ENCODE measurements at places on chromosomes 1 and 21.

DNA sequence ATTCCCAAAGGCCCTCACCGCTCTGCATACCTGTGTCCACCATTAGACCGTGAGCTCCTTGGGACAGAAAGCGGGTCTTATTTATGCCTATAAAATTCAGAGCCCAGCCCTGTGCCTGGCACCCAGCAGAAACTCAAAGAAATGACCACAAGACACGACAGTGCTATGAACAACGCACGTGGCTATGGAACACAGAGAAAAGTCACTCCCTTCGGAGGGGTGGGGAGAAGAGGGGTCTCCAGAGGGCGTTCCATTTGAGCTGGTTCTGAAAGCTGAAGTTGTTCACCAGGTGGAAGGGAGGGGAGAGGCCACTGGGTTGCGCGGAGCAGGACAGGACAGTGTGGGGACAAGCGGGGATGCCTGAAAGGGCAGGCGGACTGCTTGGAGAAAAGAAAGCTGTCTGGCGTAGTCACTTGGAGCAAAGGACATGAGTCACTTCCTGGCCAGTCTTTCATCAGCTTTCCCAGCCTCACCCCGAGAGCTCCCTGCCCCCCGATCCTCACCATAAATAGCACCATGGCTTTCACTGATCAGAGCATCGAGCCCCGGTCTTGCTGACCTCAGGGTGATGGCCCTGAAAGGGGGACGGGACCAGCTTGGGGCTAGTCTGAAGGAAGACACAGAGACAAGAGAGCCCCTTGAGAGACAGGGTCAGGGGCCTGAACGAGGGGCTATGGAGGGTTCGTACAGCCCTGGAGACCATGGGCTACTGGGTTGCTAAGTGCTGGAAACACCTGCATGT, 28.5 kb downstream of the ECE1 start:
- DNase-seq, result peak; percentile 77

DNA sequence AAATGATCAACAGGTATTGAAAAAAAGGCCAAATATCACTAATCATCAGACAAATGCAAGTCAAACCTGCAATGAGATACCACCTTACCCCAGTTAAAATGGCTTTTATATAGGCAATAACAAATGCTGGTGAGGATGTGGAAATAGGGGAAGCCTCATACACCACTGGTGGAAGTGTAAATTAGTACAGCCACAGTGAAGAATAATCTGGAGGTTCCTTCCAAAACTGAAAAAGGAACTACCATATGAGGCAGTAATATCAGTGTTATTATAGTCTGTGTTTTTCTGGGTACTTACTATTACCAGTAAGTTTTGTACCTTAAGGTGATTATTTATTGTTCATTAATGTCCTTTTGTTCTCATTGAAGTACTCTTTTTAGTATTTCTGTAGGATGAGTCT, 201.3 kb downstream of the MRPL39 start:
- no peak for DNase-seq

DNA sequence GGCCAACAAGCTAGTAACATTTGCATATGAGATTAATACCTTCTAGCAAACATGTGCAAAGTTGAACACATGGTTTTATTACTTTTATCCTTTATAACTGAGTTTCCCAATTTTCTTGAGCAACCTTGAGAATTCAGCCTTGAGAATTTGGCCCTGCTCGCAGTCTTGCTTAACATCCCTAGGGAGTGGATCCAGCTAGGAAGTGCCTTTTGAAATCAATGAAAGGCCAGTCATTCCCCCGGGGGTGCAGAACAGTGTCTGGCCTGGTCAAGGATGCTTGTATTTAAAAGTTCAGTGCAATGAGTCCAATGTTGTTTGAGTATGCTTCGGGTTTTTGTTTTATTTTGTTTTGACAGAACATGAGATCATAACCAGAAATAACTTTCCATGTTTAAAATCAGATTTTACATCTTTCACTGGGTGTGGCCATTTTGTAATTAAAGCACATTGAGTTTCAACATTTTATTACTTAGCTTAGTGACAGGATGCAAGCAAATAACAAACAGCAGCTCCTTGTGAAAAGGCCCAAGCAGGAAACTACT, 16.7 kb downstream of the PALMD start:
- DNase-seq, result peak; percentile 81

GRCh38 chr1:92515796-92516201, 29.1 kb upstream of the GFI1 start:
- no peak for DNase-seq

- no peak for DNase-seq
These were observed 263.8 kb downstream of the PTPRC start for GRCh38 chr1:198902655-198903054.

- DNase-seq, result no peak
These were observed 60.0 kb downstream of the BACE2 start for GRCh38 chr21:41228006-41228370.

- no peak for DNase-seq
These were observed 51.8 kb upstream of the FAM89A start for GRCh38 chr1:231091831-231092301.

GRCh38 chr1:189596197-189596596, 881.5 kb downstream of the BRINP3 start:
- no peak for DNase-seq

DNA sequence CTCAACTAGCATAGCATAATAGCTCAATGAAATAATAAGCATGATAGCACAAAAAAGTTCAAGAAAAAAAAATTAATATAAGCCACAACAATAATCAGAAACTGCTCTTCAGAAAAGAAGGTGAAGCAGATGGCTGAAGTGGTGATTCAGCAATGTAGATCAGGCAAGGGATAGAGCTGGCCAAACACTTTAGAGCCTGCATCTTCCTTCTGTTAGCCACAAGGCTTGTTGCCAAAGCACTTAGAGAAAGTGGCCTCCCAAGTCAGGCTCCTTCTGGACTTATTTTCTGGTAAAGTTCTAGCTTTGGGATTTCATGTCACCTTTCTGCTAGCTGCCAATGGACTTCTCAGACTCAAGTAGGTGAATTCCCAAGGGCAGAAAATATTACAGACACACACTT, 60.3 kb upstream of the C1orf87 start:
- DNase-seq, result no peak

- no peak for DNase-seq
These were observed 463.7 kb downstream of the KCNT2 start for GRCh38 chr1:196144588-196144987.

DNA sequence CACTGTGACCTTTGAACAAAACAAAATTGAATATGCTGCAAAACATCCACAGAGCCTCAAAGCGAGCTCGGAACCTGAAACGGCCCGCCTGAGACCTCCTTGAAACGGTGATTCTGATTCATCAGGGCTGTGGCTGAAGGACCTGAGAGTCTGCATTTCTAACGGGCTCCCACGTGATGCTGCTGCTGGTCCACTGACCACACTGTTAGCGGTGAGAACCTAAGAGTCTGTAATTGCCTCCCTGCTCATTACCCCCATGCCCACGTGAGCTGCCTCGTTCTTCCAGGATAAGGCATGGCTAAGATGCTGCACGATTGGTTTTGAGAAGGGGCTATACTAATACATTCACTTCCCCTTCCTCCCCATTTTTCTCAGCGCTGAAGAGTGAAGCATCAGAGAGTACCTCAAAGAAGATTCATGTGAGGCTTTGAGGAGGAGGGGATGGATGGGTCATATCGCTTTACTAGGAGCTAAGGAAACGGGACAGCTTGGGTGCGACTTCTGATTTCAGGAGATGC, 9.7 kb downstream of the TLR5 start:
- DNase-seq, result no peak

DNA sequence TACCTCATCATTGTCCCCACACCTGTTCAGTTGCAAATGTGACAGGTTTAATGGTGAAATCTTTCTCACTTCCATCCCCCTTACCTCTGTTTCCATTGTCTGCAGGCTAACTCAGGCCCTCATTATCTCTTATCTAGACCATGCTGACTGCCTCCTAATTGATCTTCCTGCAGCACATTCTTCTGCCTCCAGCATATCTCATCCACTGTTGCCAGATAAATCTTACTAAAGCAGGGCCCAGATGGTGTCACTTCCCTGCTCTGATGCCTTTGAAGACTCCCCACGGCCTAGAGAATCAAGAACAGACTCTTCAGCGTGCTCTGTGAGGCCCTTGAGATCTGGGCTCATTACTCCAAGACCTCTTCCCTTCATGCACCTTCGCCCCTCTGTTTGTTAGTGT, 230.1 kb downstream of the DUSP10 start:
- DNase-seq, result no peak

DNA sequence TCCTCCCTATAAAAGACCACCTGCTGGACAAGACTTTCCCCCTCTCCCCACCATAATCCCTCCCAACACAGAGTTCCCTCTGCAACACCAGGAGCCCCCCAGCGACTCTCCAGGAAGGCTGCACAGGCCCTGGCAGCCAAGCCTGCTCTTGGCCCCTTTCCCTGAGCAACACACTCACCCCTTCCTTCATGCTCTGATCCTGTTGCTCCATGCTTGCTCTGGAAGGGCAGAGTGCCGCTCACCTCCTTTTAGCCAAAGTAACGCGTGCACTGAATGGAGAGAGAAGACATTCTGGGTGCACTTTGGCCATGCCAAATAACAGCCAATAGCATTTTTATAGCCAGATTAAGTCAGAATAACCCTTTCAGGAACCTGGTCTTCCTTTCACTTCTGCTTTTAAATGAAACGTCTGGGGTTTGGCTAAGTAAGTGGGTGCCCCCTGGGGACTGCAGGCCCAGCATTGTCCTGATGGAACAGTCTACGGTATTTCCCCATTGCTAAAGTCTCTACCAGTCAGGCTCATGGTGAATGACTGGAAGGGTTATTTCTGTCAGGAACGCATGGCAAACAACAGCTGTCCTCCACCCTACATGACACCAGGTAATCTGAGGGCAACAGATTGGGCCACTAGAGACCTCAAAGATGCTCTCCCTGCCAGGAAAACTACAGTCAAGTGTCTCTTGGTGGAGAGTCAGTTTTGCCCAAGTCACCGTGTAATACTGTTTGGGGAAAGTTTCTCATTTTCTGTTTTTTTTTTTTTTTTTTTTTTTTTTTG, at the start of gene SLC2A5:
SLC2A5 (minus strand) TSS at position 310 of the 775 bp plus-strand sequence; CDS start at position 211, 99 bp downstream.
- no peak for DNase-seq

DNA sequence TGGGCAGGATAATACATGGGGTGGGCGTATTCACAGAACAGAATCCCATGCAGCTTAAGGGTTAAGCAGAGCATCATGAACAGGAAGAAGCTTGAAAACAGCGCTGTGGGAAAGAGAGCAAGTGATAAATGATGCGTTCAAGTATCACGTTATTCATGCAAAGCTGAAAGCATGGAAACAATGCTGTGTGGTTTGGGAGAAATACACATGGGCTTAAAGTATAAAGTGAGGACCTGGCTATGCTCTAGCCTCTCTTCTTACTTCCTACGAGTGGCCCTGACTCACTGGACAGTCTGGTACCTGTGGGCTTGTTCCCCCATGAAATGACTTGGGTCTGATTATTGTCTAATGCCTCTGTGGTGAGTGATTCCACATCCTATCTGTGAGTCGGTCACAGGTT, 25.7 kb downstream of the TMPRSS2 start:
- DNase-seq, result no peak

- no peak for DNase-seq
These were observed 56.7 kb downstream of the B3GALT5 start for GRCh38 chr21:39669485-39669884.

- DNase-seq, result no peak
These were observed 355.5 kb downstream of the LMO4 start for GRCh38 chr1:87684194-87684593.

DNA sequence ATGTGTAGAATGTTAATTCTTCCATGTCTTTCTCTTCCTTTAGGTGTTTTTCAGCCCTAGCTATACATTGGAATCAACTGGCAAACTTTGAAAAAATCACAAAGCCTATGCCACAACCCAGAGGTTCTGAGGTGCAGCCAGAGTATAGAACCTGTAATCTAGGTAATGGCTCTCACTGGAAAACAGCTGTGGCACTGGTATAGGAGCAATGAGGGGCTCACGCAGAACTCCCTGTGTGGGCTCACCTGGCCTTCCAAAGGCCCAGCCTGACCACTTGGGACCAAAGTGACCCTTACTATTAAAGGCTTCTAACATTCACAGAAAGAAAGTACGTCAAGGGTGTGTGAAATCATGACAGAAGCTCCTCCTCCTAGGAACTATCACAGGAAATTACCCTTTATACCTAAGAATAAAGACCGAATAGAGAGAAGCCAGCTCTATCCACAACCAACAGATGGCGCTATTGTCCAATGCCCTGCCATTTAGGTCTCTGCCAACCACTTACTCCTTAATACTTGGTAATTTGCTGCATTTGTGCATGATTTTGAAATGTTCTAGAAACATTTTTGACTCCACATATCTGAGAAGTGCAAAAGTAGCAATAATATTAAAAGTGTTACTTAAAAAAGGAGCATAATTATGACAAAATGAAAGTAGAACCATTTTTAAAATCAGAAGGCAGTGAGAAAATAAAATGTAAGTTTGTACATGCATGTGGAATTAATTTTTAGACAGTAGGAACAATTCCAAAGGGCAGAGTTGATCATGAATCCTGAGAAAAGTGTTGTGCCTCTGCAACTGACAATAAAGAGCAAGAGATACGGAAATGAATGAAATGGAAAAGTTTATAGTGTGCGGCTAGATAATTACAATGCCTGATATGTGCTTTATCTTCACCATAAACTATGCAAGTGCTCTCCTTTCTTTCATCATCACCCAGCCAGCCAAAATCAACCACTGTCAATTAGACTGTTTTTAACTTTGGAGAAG, 93.1 kb upstream of the HAO2 start:
- peak; percentile 59 for DNase-seq

DNA sequence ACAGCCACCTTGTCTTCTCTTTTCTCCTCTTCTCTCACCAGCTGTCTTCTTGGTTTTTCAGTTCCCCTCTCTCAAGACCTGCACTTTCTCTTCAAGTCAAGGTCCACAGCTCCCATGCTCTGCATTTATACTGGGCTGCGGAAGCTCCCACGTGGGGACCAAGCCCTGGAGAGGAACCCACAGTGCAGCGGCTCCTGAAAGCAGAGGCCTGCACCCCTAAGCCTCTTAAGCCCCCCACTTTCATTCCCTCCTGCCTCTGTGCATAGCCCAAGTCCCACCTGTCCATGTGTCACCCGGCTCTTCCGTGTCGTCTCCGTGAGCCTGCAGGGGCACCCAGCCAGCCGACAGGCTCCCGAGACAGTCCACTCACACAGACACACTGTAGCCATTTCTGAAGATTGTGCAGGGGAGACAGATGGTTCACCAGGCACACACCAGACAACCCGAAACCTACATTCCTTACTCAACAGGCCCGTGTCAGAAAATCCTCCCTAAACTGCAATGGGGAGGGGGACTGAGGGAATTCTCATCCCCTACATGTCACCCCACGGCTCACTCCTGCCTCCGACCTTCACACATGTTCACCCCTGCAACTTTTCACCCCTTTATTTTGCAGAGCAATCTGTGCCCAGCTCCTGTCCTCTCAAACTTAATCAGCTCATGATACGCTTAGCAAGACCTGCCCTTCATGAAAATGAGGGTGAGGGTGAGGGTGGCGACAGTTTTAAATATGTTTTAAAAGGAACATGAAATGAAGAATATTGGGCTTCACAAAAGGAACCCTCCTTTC, 6.3 kb downstream of the MX2 start:
- DNase-seq, result peak; percentile 48

- DNase-seq, result no peak
These were observed 112.2 kb downstream of the USP25 start for GRCh38 chr21:15841856-15842564.

DNA sequence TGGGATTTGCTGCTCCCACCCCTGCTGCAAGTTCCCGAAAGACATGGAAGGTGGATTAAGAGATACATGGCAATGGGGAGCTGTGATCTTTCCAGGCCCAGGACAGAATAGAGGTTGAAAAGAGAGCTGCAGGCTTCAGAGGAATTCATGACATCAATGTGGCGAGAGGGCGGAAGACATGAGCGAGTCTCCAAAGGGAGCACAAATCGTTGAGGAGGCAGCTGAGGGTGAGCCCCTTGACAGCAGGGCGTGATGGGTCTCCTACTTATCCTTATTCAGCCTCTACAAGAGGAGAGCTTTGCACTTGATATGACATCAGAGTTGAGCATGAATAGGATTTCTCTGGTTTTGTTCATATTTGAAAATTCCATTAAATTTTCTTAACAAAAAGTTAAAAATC, 45.5 kb upstream of the TACSTD2 start:
- no peak for DNase-seq

Measured in sciatic nerve (tissue), 2 donors.